ENCODE measurements at places on chromosomes 12 and 14.

DNA sequence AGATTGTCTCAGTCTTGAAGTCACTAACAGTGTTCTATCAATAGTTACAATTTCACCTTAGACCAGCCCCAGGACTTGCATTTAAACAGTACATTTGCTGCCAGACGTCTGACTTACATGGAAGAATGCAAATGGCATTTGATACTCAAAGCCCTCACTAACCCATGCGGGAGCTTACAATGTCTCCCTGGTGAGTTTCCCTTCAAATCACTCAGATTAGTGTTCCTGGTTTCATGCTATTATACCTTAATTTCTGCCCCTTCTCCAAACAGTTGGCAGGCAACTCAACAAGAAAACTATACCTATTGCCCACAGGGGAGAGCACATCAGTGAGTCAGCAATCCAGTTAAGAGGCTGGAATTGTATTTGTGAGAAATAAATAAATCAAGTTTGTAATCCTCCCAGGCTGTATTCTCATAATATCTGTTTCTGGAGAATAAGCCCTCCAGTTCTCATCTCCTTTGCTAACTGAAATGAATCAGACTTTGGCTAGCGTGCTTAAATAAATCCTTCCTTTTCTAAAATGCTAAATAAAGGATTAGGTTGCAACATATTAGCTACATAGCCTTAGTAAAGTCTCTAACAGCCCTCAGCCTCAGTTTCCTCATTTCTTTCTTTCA is 23.7 kb downstream of the GSTZ1 start:
- no peak for DNase-seq

GRCh38 chr12:77630344-77630743 is 200.3 kb upstream of the NAV3 start:
- no peak for DNase-seq

DNA sequence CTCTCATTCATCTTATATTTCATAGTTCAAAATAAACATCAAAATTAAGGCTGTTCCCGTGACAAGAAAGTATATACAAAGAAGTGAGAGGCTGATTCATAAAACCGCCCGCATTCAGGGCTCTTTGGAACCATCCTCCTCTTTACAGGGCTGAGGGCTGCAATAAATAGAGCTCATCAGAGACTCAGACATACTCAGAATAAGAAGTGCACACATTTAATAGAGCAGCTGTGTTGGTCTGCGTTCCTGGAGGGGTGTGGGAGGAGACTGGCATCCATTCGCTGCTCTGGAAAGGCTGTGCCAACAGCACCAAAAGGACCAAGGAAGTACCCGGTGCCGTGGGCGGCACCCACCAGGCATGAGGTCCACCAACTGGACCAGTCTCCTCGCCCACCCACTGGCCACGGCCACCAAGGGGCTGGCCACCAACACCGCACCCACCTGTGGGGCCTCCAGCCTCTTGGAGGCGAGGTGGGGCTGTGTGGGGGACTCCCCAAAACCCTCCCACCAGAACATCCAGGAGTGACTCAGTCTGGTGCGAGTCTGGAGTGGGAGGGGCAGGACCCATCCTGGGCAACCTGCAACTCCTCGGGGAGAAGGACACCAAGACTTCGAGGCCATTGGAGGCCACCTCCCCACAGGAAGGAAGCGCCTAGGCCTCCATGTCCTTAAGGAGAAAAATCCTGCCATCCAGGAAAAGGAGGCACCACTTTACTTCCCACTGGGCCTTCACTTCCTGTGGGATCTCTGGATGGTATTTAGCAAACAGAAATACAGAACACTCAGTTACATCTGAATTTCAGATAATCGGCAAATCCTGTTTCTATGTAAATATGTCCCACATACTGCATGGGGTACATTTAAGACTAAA is 32.7 kb downstream of the VCPKMT start:
- DNase-seq: no peak

- no peak for DNase-seq
Observed at GRCh38 chr14:73753887-73754795, 40.0 kb upstream of the PNMA1 start.

- no peak for DNase-seq
Observed at GRCh38 chr12:129404556-129404955, 499.3 kb downstream of the TMEM132D start.

DNA sequence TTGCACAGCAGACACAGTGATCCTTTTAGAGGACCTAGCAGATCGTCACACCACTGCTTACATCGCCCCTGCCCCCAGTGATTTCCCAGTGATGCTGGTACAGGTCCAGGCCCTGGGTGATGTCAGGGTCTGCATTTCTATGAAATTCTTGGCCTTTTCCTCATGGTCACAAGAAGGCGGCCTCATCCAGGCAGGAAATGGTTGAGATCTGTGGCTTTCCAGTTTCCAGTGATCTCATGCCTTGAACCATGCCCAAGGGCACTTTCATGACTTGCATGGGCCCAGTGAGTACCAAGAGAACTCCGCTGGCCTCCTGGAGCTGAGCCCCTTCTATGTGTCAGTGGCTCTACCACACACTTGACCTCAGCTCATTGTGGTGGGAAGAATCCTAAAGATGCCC is 41.9 kb upstream of the BDKRB2 start:
- no peak for DNase-seq

DNA sequence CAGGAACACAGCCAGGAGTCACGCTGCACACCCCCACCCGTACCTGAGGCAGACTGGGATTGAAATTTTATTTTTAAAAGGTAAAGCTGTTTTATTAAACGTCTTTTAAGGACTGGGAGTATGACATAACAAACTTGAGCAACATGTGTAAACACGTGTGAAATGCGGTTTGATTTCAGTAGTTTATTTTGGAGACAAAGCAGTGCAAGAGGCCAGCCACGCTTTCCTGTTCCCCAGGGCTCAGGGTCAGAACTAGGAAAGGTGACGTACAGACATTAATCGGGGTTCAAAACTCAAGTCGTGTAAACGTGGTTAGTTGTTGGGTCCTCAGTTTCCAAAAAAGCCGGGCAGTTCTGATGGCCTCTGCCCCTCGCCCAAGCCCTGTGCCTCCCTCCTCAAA is 16.7 kb downstream of the CHGA start:
- DNase-seq: no peak

DNA sequence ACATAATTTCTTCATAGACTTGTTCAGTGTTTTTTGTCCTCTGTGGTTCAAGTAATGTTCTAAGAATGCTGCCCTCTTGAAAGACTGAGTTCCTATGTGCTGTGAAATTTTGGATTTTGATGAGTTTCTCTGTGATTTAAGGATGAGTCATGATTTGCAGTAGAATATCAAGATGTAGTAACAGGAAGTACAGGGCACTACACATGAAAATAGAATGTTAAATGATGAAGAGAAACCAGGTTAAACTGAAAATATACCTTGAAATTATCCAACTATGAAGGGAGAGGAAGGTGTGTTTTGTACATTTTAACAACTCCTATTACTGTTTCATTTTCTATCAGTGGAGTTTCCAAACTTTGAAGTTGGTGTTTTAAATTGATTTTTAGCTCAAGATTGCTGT is 4.8 kb downstream of the ELK3 start:
- DNase-seq: no peak
